ENCODE measurements at places on chromosomes 7 and 10. TPM values are rescaled to one million over a fixed set of nuclear protein-coding genes. Genes with fewer than 3 reads are reported as not detected.

Gene TLX1
- not detected for total RNA-seq

Gene PIP
- not detected for total RNA-seq

Gene GIMAP7
- total RNA-seq: not detected

Gene ERVW-1
- not detected for total RNA-seq

Gene ANKRD61
- not detected for total RNA-seq

Gene BNIP3
- 356 TPM for total RNA-seq

Gene TAS2R3
- total RNA-seq: 1.2 TPM

Gene ICA1
- total RNA-seq: 1.2 TPM

Gene GCK
- total RNA-seq: not detected
